Spinal cord (tissue), 10 donors: ENCODE measurements at places on chromosomes 3 and 15. TPM values are rescaled to one million over a fixed set of nuclear protein-coding genes. Genes with fewer than 3 reads are reported as not detected.

UROC1 gene
- 0.06 TPM for total RNA-seq

ST8SIA2 gene
- total RNA-seq, result 9.0 TPM

SMCO1 gene
- total RNA-seq, result not detected

DMXL2 gene
- 70.4 TPM for total RNA-seq

AHSG gene
- 1.5 TPM for total RNA-seq

LRRC2 gene
- 1.4 TPM for total RNA-seq

KBTBD12 gene
- total RNA-seq, result 0.94 TPM

HRH1 gene
- total RNA-seq, result 19.3 TPM

- H3K4me3 ChIP-seq, result no peak overlapping the region
- H3K27me3 ChIP-seq, result no peaks in the 10 kb centered on the region
- H3K27ac ChIP-seq, result no peak overlapping the region
- no peak for DNase-seq
- no peaks in the 10 kb centered on the region for H3K4me1 ChIP-seq
Measured at GRCh38 chr15:81349271-81349670, 24.7 kb downstream of the TMC3 start.

DNA sequence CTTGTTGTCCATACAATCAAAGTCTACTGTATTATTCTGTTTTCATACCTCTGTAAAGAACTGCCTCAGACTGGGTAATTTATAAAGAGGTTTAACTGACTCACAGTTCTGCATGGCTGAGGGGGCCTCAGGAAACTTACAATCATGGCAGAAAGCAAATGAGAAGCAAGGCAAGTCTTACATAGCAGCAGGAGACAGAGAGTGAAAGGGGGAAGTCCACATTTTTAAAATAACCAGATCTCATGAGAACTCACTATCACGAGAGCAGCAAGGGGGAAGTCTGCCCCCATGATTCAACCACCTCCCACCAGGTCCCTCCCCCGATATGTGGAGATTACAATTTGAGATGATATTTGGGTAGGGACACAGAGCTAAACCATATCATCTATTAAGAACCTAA is 724.6 kb upstream of the CBLB start:
- H3K4me3 ChIP-seq, result no peak overlapping the region
- H3K36me3 ChIP-seq, result no peaks in the 10 kb centered on the region
- no peaks in the 10 kb centered on the region for H3K4me1 ChIP-seq

DNA sequence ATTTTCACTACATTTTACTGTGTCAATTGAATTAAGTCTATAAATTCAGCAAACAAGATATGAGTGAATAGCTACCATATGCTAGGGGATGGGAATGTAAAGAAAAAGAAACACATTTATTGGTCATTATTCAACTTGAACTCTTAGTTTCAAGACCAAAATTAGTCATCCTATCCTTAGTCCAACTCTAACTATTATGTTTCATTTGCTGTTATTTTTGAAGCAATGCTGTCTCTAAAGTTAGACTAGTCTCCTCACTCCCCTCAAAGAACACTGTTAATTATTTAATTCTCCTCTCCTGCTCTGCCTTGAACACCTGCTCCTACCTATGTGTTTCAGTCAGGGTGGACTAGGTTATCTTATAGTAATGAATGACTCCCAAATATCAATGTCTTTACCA is 920.9 kb downstream of the TUSC7 start:
- no peaks in the 10 kb centered on the region for H3K27me3 ChIP-seq
- no peaks in the 10 kb centered on the region for H3K4me1 ChIP-seq
- no peak overlapping the region for H3K27ac ChIP-seq
- no peak for DNase-seq

DNA sequence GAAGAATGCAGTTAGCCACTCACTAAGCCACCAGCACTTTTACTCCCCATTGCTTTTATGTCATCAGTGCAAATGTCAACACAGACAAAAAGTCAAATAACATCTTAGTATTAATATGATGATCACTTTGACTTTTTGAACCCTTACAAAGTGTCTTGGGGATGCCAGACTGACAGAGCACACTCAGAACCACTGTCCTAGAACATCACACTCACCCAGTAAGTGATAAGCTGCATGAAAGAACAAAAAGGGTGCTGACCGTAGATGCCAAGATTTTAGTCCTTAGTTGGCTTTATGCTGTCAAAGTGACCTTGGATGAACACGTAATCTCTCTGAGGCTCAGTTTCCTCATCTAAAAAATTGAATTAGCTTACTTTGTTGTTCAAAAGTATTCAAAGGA is 279.5 kb upstream of the TRIM42 start:
- H3K27me3 ChIP-seq, result no peaks in the 10 kb centered on the region
- no peak overlapping the region for H3K4me3 ChIP-seq
- H3K27ac ChIP-seq, result no peak overlapping the region
- H3K4me1 ChIP-seq, result no peaks in the 10 kb centered on the region

DNA sequence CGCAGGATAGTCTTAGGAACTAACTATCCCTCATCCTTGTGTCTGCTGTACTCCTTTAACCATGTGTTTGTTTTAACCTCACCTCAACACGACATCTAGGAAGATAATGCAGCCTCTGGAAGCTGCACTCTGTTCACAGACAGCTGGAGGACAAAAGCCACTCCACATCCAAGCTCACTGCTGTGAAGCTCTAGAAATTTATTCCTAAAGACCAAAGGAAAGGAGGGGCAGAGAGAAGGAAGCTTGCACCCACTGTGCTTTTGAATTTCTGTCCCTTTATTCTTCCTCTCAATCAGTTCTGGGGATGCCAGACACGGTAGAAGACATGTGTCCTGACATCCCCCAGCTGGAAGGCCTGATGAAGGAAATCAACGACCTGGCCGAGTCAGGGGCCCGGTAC is 182.9 kb upstream of the CHRM5 start:
- peaks cover 3% of the 10 kb centered on the region for H3K36me3 ChIP-seq
- H3K27ac ChIP-seq, result no peak overlapping the region
- no peak overlapping the region for H3K4me3 ChIP-seq
- DNase-seq, result no peak
- no peaks in the 10 kb centered on the region for H3K27me3 ChIP-seq
- no peaks in the 10 kb centered on the region for H3K4me1 ChIP-seq

DNA sequence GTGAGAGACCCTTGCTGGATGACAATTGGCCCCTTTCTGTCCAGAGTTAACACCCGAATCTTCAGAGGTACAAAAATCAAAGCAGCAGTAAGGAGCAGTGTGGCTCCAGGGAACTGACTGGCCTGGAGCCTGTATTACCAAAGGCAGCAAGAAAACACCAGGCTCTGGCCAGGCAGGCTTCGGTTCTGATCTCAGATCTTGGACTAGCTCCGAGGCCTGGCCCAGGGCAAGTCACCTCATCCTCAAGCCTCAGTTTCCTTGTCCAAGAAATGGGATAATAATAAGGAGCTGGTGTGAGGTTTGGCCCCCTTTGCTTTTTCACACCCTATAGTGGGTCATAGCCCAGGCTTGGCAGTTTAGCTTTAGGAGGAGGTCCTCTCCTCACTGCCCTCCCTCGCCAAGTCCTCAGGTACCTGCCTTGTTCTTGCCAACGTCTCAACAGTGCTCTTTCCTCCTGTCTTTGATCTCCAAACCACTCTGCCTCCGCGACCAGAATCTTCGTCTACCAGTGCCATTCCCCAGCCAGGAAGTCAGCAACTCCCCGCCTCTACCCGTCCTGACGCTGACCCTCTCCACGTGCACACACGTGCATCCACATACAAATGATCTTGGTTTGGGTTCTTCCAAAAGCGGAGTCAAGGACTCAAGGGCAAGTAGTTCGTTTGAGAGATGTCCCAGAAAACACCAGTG is 82.6 kb upstream of the TLE3 start:
- H3K4me1 ChIP-seq, result peaks cover 10% of the 10 kb centered on the region
- no peak overlapping the region for H3K27ac ChIP-seq
- H3K36me3 ChIP-seq, result no peaks in the 10 kb centered on the region
- no peak for DNase-seq
- no peak overlapping the region for H3K4me3 ChIP-seq

DNA sequence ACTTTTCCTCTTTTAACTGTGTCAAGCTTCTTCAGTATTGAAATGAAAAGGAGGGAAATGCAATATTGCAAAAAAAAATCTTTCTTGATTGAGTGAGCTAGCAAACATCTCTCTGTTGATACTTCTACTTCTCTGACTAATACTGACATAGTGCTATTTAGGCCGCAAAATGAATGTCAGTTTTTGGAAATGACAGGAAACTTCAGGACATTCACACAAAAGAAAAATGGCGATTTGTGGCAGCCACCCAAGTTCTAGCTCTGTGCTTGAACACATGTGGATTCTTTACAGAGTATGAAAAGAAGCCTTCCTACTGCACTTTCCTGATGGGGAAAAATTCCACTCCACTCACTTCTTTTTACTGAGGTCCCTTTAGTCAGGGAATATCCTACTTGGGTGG is 486.8 kb upstream of the ALCAM start:
- H3K4me1 ChIP-seq, result no peaks in the 10 kb centered on the region
- H3K27ac ChIP-seq, result no peak overlapping the region
- no peaks in the 10 kb centered on the region for H3K27me3 ChIP-seq
- DNase-seq, result peak; percentile 10
- no peak overlapping the region for H3K4me3 ChIP-seq

GRCh38 chr3:184952671-184953070 is 140.7 kb downstream of the VPS8 start:
- H3K27ac ChIP-seq, result no peak overlapping the region
- no peak overlapping the region for H3K4me3 ChIP-seq
- H3K36me3 ChIP-seq, result peaks cover under 1% of the 10 kb centered on the region
- H3K27me3 ChIP-seq, result no peaks in the 10 kb centered on the region
- no peak for DNase-seq

GRCh38 chr15:78170848-78171773 is 21.9 kb downstream of the IDH3A start:
- H3K36me3 ChIP-seq, result peaks cover 62% of the 10 kb centered on the region
- H3K27me3 ChIP-seq, result no peaks in the 10 kb centered on the region
- no peak for DNase-seq
- H3K4me1 ChIP-seq, result no peaks in the 10 kb centered on the region
- H3K4me3 ChIP-seq, result no peak overlapping the region

DNA sequence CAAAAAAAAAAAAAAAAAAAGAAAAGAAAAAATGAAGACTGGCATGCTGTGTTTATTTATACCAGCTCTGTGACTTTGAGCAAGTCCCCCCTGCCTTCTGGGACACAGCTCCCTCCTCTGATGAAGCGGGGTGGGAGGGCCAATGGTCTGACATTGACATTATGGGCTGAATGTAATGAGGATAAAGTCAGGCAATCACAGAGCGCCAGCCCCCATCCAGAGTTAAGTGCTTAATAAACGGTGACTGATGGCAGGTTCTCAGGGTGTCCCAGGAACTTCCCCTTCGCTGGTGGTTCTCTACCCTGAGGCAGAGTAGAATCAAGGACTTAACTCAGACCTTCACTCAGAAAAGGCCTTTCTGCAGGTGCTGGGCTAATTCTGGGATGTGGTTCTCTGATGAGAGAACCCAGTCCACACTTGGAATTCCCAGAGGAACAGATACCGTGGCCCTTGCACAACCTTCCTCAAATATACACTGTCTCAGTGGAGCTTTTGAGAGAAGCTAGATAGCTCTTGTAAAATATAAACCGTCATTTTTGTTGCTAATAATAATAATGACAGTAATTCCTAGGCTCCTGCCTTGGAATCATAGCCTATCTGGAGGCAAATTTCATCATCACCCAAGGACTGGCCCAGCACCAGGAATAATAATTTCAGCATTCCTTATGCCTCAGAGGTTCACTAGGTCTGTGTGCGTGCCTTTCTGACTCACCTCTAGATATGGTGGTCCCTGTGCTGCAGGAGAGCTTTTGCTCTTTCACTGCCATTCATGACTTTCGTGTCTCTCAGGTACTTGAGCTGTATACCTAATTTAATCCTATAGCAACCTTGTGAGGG is 115.8 kb downstream of the RPLP1 start:
- H3K27ac ChIP-seq, result no peak overlapping the region
- H3K4me3 ChIP-seq, result no peak overlapping the region
- peaks cover 3% of the 10 kb centered on the region for H3K27me3 ChIP-seq

GRCh38 chr3:12695916-12696315 is 32.0 kb upstream of the RAF1 start:
- H3K27ac ChIP-seq, result no peak overlapping the region
- H3K36me3 ChIP-seq, result no peaks in the 10 kb centered on the region
- peaks cover 4% of the 10 kb centered on the region for H3K4me1 ChIP-seq
- no peak for DNase-seq
- H3K27me3 ChIP-seq, result no peaks in the 10 kb centered on the region

DNA sequence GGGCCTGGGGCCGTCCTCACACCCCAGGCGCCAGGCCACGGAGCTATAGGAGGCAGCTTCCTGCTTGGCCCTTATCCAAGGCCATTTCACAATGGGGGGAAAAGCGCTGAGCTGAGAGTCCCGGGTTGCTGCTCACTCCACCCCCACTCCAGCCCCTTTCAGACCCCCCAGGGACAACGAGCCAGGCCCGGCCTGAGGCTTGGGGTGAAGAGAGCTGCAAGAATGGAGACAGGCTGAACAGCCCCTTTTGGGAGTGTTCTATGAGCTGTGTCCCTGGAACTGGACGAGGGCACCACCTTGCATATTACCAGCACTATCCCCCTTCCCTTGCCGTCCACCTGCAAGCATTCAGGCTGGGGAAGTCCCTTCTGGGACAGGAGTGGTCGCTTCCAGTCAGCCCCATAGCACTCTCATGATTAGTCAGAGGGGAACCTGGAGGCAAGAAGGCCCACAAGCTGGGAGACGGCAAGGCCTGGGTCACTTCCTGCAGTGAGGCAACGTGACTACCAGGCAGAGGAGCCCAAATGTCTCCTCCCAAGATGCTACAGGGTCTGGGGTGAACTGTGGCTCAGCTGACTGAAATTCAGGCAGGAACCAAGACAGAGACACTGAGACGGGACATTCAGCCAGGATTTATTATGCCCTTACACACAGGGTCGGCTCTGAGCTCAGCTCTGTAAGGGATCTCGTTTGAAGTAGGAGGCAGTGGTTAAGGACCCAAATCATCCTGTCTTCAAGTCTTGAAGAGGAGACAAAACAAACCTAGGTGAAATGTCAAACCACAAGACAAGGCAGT is 8.6 kb upstream of the SRP14 start:
- peak overlapping the region; percentile 34 for H3K27ac ChIP-seq
- H3K4me3 ChIP-seq, result no peak overlapping the region
- H3K4me1 ChIP-seq, result peaks cover 27% of the 10 kb centered on the region
